Iris pigment epithelial cell (primary cell): ENCODE measurements at places on chromosomes 3 and 15.

DNA sequence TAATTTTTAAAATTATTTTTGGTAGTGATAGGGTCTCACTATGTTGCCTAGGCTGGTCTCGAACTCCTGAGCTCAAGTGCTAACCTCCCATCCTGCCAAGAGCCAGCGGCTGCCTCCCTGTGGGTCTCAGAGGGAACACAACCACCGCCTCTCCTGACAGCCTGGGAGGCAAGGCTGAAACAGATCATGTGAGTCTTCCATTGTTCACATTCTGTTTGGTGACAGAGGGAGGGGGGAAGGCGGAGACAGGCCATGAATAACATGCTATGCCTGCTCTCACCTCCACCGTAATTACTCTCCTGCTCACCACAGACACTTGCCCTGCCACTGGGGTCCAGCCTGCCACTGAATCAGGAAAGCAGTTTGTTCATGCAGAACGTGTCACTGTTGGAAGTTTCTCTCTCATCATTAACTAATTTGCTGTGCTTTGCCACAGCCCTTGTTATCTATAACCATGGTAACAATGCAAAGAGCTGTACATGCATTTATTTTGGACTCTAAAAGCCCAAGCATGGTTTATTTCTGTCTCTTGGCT, 78.4 kb upstream of the RASGRF1 start:
- peak; percentile 32 for DNase-seq

- no peak for DNase-seq
Observed at GRCh38 chr3:183069086-183069485, 30.2 kb downstream of the MCCC1 start.

DNA sequence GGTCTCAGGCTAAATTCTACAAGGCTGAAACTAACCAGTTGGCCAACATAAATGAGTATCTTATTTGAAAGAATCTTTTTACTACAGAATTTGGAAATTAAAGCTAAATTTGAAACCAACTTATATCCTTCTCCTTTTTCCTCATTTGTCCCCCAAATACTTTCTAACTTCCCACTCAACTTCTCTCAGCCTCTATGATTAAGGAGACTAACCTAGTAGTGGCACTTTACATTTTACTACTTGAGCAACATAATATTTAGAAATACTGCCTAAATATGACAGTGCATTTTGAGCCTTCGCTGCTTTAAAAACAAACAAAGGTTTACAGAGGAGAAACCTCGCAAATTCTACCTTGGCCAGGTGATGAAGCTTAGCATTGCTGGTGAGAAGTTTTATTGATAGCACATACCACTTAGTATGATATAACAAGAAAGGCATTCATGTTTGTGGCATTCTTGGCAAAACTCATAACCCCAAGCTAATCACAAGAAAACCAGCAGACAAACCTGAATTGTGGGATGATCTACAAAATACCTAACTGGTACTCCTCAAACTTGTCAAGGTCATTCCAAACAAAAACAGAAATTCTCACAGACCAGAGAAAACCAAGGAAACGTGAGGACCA, 432.1 kb upstream of the CFAP20DC start:
- DNase-seq, result peak; percentile 20

- DNase-seq, result no peak
Observed at GRCh38 chr15:47588958-47589357, 128.3 kb upstream of the SEMA6D start.

DNA sequence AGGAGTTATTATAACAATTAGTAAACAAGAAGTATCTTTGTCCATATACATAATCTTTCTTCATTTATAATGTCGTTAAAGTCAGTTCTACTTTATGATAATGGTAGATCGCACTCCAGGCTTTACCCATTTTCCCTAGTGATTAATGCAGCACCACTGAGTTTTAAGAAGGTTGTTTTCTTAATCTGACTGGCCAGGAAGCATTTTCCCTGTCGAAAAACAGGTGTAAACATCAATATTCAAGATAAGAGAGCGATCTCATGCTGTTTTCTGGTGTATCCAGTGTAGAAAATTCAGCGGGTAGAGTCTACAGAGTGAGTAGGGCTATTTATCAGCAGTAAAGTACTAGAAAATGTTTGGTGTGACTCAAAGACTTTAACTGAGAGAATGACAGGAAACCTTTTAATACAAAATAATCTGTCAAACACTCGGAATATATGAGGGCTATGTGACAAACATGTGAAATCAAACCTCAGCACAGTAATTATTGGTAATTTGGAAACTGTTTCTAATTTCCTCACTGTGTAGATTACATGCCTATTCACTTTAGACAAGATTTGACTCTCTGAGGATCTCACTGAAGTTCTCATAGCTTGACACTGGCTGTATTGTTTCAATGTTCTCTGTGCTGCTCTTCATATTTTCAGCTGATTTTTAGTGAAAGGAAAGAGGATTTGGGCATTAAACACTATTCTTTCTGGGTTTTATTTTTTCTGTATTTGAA, 1013.2 kb downstream of the VGLL3 start:
- no peak for DNase-seq

DNA sequence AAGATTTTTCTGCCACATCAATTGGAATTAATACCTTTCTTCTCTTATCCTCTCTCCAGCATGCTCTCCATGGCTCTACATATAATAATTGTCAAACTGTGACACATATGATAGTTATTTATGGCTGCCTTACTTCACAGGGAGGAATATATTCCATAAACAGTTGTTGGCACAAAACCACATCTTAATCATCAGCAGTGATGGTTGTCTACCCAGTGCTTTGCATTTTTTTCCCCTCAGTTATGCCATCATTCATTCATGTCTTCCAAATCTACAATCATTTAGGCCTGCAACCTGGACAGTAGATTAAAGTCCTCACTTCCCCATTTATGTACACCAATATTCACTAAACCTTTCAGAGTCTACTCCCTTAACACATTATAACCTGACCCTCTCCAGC, 107.7 kb downstream of the THRB start:
- DNase-seq, result peak; percentile 60

- no peak for DNase-seq
Observed at GRCh38 chr3:86244905-86245304, 746.0 kb downstream of the VGLL3 start.

DNA sequence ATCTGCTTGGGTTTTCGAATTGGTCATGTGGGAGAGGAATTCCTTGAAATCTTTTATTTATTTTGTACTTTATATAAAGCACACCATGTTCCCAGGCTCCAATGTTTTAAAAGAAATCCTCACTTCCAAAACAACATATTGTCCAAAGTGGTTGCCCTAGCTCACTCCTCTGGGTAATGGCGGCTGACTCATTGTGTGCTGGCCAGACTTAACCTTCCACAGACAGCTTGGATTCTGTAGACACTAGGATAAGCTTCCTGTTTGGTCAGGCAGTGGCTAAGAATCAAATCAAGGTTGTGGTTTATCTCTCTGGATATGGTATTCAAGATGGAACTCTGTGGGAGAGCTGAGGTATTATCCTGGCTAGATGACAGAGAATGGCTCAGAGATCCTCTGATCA, 55.8 kb upstream of the FAM98B start:
- DNase-seq, result peak; percentile 98

DNA sequence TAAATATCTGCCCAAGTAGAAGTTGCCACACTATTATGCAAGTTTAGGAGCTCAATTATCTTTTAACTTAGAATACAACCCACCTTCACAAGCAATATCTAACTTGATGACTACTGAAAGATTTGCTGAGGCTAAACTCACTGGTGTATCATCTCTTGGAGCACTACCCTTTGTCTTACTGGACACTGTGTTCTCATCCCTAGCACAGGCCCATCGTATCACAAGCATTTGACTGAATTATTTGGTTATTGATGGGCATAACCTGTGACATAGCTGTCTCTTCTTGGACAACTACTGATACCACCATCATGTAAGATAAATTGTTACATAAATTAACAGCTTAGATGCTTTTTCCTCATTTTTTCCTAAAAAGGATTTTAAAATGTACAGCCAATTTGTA, 216.2 kb upstream of the THBS1 start:
- no peak for DNase-seq

GRCh38 chr3:130854208-130854864, 39.5 kb upstream of the ATP2C1 start:
- no peak for DNase-seq

DNA sequence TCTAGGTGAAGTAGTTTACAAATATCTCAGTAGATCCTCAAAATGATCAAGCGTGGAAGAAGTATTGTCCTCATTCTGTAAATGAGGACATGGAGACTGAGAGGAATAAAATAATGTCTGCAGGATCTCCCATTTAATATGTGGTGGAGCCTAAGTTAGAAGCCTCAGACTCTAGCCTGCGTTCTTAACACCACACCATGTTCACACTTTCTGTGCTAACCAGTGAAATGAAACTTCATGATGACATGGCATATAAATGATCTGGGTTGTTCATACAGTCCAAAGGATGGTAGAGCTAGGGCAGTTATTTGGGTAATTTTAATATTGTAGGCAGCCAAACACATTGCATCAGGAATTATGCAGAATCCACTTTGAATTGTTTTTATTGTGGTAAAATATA, 25.1 kb upstream of the APH1B start:
- DNase-seq, result no peak
